Activated naive CD4-positive, alpha-beta T cell (primary cell): ENCODE measurements at places on chromosomes 12 and 14.

DNA sequence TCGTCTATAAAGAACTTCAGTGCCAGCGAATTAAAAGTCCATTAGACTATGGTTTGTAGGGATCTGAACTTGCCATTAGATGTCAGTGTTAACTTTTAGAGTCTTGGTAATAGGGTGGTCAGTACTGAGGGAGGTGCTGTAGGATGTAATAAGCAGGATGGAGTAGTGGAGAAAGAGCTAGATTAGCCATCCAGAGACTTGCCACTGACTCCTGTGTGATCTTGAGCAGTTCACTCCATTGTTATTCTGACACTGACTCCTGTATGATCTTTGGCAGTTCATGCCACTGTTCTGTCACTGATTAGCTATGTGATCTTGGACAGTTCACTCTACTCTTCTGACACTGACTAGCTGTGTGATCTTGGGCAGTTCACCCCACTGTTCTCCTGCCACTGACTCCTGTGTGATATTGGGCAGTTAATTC lies 133.6 kb downstream of the TTLL5 start:
- no peak for DNase-seq

DNA sequence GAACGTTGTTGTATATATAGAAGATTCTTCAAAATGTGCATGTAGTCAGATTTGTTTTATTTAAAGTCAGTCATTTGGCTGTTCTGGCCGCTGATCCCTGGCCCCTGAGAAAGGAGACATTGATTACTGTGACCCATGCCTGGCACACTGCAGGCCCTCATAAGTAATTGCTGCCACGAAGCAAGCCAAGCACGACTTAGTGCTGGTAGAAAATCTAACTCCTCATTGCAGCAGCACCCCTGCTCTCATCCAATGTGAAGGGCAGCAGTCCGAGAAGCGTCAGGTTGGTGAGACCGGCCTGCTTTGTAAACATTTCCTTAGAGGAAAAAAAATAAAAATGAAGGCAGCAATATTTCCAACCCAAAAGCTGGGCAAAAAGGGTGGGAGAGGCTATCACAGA lies 22.8 kb upstream of the TMTC2 start:
- DNase-seq = no peak

DNA sequence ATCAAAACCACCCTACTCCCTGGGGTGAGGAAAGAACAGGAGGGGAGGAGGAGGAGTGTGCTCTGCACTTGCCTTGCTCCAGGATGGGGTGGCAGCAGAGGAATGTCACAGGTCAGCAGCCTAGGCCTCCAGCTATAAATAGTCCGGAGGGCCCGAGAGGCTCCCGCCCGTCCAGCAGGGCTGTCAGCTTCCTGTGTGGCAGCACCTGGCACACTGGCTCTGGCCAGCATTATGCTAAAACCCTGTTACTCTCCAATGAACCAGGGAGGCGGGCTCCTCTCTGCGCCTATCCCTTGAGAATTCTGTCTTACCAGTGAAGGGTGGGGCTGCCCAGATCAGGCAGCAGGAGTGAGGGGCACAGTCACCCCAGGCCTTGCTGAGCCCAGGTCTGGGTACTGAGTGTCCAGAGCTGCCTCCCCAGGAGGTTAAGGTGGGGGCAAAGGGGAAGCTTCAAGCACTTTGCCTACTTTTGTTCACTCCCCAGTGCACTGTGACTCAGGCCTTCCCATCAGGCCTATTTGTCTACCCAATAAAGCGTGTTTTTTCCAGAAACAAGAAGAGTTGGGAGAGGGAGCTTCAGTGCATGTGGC lies 1.2 kb upstream of the COX14 start:
- DNase-seq = no peak

DNA sequence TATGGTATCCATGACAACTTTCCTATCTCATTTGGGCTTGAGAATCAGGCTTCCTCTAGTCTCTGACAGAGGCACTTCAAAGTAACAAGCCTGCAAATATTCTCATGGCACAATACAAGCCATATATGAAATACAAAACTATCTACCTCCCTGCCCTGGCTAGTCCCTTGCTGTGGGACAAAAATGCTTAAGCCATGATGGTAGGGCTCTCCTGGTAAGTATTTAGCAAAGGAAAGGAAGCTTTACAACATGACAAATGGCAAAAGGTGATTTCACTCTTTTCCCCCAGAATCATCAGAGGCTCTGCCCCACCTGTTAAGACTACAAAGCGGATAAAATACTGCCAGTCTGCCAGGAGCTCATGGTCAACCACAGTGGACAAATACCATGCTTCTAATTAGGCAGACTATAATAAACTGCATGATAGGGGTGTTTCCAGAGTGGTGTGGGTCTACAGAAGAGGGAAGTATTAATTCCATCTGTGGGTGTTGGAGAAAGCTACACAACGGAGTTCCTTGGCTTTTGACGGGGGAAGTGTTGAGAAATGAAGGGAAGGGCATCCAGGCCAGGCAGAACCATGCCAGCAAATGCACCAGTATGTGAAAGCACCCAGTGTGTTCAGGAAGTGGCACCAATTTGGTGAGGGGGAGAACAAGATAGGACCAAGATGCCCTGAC lies 92.9 kb downstream of the SPTSSA start:
- no peak for DNase-seq

GRCh38 chr12:122147514-122148290 lies 26.3 kb downstream of the IL31 start:
- no peak for DNase-seq

DNA sequence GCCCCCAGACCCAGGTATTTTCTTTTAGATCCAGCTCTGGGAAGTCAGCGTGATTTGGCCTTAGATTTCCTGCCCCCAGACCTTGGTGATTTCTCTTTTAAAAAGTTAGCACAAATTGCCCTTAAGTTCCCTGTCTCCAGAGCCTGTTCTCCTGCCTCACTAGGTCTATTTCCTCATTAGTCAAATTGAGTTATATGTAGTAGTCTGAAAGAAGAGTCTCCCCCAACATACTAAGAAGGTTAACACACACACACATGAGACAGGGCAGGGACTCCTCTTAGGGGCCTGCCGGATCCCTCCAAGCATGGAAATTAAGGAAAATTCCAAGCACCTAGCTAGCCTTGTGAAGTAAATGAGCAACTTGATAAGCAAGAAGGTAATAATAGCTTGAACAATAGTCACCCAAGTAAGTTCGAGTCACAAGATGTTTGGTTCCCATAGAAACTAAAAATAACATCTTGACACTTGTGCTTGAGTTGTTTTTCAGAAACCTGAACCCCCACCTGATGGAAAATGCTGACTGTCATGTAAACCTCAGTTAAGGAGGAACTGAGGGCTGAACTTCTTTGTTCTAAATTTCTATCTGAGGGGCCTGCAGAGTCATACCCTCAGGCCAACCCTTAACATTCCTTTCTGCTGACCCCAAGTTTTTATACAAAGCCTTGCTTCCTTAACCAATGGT lies 51.6 kb downstream of the CAND1 start:
- DNase-seq = no peak

- DNase-seq = no peak
Measured at GRCh38 chr12:93741659-93742109, 64.5 kb downstream of the CRADD start.

DNA sequence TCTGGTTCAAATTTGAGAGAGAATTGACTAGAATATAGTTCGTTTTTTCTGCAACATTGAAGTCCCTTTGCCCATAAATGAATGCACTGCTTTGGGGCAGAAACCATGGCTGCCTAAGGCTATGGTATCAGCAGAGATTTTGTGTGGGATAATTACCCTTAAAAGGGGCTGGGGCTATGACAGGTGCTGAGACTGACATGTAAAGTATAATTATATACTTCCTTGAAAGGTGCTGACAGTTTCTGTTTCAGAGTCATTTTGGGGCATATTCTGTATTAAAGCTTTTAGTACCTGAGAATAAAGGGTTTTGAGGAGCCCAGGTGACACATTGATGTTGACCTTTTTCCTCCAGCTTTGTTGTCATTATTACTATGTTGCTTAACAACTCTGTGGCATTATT lies 150.3 kb upstream of the PTPRQ start:
- DNase-seq = no peak

GRCh38 chr14:100609941-100610391 lies 22.7 kb upstream of the BEGAIN start:
- no peak for DNase-seq
